Breast epithelium (tissue), 4 donors: ENCODE measurements at places on chromosomes 6 and 20. TPM values are rescaled to one million over a fixed set of nuclear protein-coding genes. Genes with fewer than 3 reads are reported as not detected.

- H3K27ac ChIP-seq = no peak overlapping the region
- no peaks in the 10 kb centered on the region for H3K27me3 ChIP-seq
- no peaks in the 10 kb centered on the region for H3K4me1 ChIP-seq
Observed at GRCh38 chr6:157648561-157648960, 174.5 kb upstream of the SNX9 start.

DNA sequence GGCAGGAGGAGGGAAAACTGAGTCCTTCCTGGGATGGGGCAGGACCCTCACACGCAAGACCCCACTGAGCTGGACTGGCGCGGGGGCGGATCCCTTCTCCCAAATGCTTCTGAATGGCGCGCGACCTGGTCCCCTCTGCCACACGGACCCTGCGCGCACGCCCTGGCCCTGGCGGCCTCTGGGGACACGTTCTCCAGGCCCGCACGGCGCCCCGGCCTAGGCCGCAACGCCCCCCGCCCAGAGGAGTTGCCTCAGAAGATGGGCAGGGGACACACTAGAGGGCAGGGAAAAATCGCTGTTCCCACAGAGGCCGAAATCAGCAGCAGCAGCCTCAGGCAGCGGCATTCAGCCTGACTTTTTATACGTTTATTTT lies 45.2 kb upstream of the OSTM1 start:
- no peak for DNase-seq
- peak overlapping the region; percentile 87 for H3K4me3 ChIP-seq
- no peak overlapping the region for H3K27ac ChIP-seq
- H3K36me3 ChIP-seq = no peaks in the 10 kb centered on the region
- H3K27me3 ChIP-seq = no peaks in the 10 kb centered on the region
- peaks cover 5% of the 10 kb centered on the region for H3K4me1 ChIP-seq

DNA sequence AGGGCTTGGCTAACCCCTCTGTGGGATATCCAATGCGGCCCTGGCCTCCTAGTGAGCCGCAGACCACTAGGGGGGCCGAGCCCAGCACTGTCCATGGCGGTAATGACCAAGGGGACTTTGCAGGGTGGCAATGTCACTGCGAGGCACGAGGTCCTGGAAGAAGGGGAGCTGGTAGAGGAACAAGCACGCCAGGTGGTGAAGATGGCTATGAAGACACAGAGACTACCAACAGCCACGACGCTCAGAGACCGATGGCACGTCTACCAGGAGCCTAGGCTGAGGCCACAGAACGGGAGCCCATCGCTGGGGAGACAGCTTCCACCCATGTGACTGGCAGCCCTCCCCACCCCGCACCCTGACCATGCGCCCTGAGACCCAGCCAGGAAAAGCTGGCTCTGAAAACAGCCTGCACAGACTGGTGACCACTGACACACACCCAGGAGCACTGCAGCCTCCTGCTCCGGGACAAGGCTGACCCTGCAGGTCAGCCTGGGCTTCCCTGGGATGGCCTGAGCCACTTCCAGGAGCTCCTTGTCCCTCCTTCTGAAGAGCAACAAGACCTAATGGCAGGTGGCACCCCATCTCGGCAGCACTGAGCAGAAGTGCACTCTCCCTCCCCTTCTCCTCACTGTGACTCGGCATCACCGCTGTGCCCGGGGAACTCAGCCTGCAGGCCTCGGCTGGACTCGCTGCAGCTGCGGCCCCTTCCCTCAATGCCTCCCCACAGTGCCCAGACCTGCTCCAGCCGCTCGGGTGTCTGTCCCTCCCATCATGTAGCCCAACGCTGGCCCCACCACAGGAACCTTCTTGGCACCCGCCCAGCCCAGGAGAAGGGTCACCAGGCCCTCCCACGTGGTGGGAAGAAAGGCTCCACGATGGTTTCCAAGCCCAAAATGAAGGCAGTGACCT lies 56.9 kb downstream of the GNAS-AS1 start:
- no peak overlapping the region for H3K27ac ChIP-seq
- H3K36me3 ChIP-seq = no peaks in the 10 kb centered on the region
- H3K27me3 ChIP-seq = peaks cover 17% of the 10 kb centered on the region
- no peak for DNase-seq

GRCh38 chr20:37379967-37380828 lies 34.3 kb downstream of the SRC start:
- H3K36me3 ChIP-seq = no peaks in the 10 kb centered on the region
- H3K4me1 ChIP-seq = no peaks in the 10 kb centered on the region
- no peaks in the 10 kb centered on the region for H3K27me3 ChIP-seq
- no peak overlapping the region for H3K4me3 ChIP-seq
- no peak overlapping the region for H3K27ac ChIP-seq

- no peaks in the 10 kb centered on the region for H3K4me1 ChIP-seq
- H3K36me3 ChIP-seq = no peaks in the 10 kb centered on the region
- H3K27me3 ChIP-seq = no peaks in the 10 kb centered on the region
- H3K27ac ChIP-seq = no peak overlapping the region
- no peak overlapping the region for H3K4me3 ChIP-seq
Observed at GRCh38 chr6:93677264-93677965, 258.1 kb upstream of the EPHA7 start.

DNA sequence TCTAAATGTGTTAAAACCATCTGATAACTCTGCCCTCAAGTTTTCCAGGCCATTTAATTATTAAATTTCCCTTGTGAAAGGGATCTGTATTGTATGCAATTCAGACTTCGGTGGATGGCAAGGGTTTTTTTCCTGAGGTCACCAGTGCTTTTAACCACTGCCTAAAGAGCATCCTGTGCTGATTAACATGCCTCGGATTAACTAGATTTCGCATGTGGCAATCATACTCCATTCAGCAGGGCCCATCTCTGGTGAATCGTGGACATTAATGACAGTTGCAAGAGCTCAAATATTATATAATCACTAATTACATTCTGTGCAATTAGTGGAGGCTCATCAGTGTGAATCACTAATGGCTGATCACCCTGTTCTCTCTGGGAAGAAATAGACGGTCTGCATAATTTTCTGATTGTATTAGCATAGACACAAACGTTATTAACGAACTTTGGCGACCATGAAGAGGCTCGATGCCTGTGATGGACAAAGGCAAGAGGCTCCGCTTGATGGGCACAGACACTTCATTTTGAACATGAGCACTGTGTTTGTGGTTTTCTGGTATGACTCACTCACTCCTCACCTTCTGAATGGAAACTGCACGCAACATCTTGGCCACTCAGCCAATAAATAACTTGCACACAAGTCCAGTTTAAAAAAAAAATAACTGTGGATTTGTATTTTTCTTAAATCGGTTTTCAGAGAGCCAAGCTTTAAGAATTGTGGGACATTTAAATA lies 31.4 kb downstream of the LINC00237 start:
- H3K36me3 ChIP-seq = no peaks in the 10 kb centered on the region
- no peaks in the 10 kb centered on the region for H3K4me1 ChIP-seq
- DNase-seq = no peak
- no peak overlapping the region for H3K4me3 ChIP-seq
- H3K27ac ChIP-seq = no peak overlapping the region

- H3K27ac ChIP-seq = no peak overlapping the region
- H3K4me1 ChIP-seq = no peaks in the 10 kb centered on the region
- DNase-seq = no peak
- H3K27me3 ChIP-seq = no peaks in the 10 kb centered on the region
- H3K4me3 ChIP-seq = no peak overlapping the region
Observed at GRCh38 chr20:19288636-19289035, 76.2 kb downstream of the SLC24A3 start.

DNA sequence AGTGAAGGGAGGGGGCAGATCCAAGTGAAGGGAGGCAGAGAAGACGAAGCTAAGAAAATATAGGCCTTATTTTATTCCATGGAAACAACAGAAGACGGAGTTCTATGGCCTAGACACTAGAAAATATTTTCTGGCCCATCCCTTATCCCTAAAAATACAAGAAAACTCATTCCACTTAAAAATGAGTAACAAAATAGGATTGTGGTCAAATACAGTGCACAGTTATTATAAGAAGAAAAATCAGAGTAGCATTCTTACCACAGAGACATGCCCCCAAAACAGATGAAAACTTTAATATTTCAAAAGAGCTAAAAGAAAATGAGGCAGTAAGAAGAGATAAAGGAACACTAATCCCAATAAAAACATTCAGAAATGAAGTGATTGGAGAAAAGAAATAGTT lies 202.9 kb downstream of the GMPR start:
- H3K4me3 ChIP-seq = no peak overlapping the region
- H3K27me3 ChIP-seq = no peaks in the 10 kb centered on the region
- no peak for DNase-seq
- H3K27ac ChIP-seq = no peak overlapping the region
- no peaks in the 10 kb centered on the region for H3K36me3 ChIP-seq

DNA sequence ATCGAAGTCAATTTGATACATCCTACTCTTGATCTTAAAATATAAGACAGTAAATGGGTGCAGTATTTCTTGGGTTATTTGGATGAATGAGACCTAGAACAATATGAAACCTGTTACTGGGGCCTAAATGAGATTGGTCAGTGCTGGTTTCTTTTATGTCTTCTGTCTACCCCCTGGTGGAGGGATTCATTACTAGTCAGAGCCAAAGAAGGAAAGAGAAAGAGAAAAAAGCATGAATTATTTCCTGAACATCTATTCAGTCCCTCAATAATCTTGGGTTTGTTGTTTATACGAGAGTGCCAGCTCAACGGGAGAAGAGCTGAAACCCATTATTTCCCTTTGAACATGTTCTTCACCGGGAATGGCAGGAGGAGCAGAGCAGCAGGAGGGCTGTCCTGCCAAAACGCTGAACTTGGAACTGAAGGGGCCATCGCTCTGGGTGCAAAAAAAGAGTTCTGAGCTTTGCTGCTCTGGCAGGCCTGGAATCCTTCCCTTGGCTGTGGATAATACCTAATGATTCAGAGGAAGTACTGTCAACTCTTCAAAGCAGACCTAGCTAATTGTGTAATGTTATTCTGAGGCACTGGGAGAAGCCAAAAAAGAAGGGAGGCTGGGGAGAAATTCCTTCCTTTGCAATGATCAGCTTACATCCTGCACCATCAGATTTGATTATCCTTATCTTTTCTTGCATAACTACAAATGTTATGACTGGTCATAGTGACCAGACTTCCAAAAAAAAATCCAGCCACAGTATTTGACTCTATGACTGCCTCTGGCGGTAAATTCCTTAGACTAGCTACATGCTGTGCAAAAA lies 72.0 kb downstream of the BLOC1S5 start:
- H3K36me3 ChIP-seq = no peaks in the 10 kb centered on the region
- H3K27ac ChIP-seq = no peak overlapping the region
- H3K4me1 ChIP-seq = no peaks in the 10 kb centered on the region
- no peaks in the 10 kb centered on the region for H3K27me3 ChIP-seq
- no peak overlapping the region for H3K4me3 ChIP-seq

- no peaks in the 10 kb centered on the region for H3K4me1 ChIP-seq
- no peak overlapping the region for H3K4me3 ChIP-seq
- no peaks in the 10 kb centered on the region for H3K27me3 ChIP-seq
- H3K36me3 ChIP-seq = no peaks in the 10 kb centered on the region
Observed at GRCh38 chr20:31537890-31538289, 23.6 kb downstream of the HM13 start.

DNA sequence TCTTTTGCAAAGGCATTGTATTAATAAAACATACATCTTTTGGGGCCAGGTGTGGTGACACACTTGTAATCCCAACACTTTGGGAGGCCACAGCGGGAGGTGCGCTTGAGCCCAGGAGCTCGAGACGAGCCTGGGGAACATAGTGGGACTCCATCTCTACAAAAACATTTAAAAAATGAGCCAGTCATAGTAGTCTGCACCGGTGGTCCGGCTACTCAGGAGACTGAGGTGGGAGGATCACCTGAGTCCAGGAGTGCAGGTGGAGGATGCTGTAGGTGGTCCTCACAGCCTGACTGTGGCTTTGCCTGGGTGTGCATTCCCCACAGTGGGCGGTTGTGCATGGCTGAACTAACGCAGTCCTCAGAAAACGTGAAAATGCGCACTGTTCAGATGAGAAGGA lies 162.5 kb downstream of the DLL1 start:
- no peaks in the 10 kb centered on the region for H3K36me3 ChIP-seq
- no peak overlapping the region for H3K27ac ChIP-seq
- H3K4me1 ChIP-seq = peaks cover 6% of the 10 kb centered on the region
- no peak overlapping the region for H3K4me3 ChIP-seq
- peak; percentile 9 for DNase-seq
- no peaks in the 10 kb centered on the region for H3K27me3 ChIP-seq

- DNase-seq = no peak
- no peaks in the 10 kb centered on the region for H3K36me3 ChIP-seq
- no peaks in the 10 kb centered on the region for H3K27me3 ChIP-seq
- H3K4me3 ChIP-seq = no peak overlapping the region
- H3K27ac ChIP-seq = no peak overlapping the region
Observed at GRCh38 chr20:7703551-7703961, 236.7 kb downstream of the HAO1 start.

DNA sequence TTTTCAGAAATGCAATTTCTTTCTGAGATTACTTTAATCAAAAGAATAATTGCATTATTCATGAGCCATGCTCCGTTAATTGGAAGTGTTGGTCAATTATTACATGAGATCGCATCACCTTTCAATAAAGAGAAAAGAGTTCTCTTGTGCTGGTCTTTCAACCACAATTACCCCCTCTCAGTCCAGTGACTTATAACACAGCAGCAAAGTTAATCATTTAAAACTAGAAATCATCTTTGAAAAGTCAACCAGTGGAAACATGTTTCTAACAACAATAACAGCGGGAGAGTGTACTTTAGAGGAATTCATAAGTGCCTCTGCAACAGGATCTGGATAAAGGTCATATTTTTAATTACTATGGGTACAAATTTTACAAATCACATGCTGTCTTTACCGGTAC lies 384.4 kb upstream of the AGPAT4 start:
- no peak for DNase-seq
- H3K27ac ChIP-seq = no peak overlapping the region

- no peaks in the 10 kb centered on the region for H3K27me3 ChIP-seq
- H3K36me3 ChIP-seq = peaks cover 7% of the 10 kb centered on the region
- no peaks in the 10 kb centered on the region for H3K4me1 ChIP-seq
- H3K27ac ChIP-seq = no peak overlapping the region
- DNase-seq = peak; percentile 35
- H3K4me3 ChIP-seq = no peak overlapping the region
Observed at GRCh38 chr6:90573624-90574023, 13.2 kb downstream of the MAP3K7 start.

- no peak for DNase-seq
- H3K4me1 ChIP-seq = peaks cover 2% of the 10 kb centered on the region
- peak overlapping the region; percentile 52 for H3K4me3 ChIP-seq
- no peaks in the 10 kb centered on the region for H3K27me3 ChIP-seq
- H3K27ac ChIP-seq = peak overlapping the region; percentile 47
- no peaks in the 10 kb centered on the region for H3K36me3 ChIP-seq
Observed at GRCh38 chr6:3455147-3455568, 1.7 kb downstream of the SLC22A23 start.

The PPP1R14C gene
- 5.6 TPM for total RNA-seq

The AGER gene
- total RNA-seq = 2.6 TPM

The SYNDIG1 gene
- under 0.01 TPM for total RNA-seq

The SYCP2 gene
- 12.5 TPM for total RNA-seq

The FHL5 gene
- 45.2 TPM for total RNA-seq

The ARFGEF2 gene
- 42.3 TPM for total RNA-seq
